ENCODE measurements at places on chromosomes 5 and 9.

- peak; percentile 49 for DNase-seq
Observed at GRCh38 chr5:131536211-131536826, 98.7 kb downstream of the RAPGEF6 start.

GRCh38 chr9:23563517-23563916 is 262.5 kb downstream of the ELAVL2 start:
- peak; percentile 62 for DNase-seq

- no peak for DNase-seq
Observed at GRCh38 chr9:6549106-6549800, 96.3 kb downstream of the GLDC start.

GRCh38 chr5:143837306-143837848 is 25.4 kb downstream of the HMHB1 start:
- DNase-seq: no peak

GRCh38 chr9:106062250-106062649 is 367.9 kb downstream of the TMEM38B start:
- no peak for DNase-seq

- no peak for DNase-seq
Observed at GRCh38 chr5:36029914-36030313, 36.8 kb downstream of the UGT3A2 start.

- DNase-seq: no peak
Observed at GRCh38 chr5:57575839-57576238, 93.2 kb upstream of the ACTBL2 start.

- DNase-seq: no peak
Observed at GRCh38 chr5:172679628-172680212, 38.7 kb downstream of the NEURL1B start.

DNA sequence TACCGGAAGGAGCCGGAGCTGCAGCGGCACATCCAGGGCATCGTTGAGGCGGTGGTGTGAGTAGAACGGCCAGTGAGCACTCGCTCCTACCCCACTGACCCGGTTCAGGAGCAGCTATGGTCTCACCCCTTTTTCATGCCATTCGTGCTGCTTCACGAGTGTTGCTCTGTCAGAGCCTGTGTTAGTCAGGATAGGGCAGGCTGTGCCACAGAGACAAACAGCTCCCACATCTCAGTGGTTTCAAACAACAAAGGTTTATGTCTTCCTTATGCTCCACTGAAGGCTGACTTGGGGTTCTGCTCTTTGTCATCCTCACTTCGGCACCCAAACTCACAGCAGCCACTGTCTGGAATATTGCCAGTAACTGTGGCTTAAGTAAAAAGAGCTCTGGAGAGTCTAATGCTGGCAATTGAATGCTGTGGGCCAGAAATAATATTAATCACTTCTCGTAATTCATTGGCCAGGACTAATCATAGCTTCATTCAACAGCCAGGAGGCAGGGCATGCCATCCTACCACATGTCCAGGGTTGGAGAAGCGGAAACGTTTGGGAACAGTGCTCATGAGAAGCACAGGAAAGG is 28.4 kb downstream of the ARHGEF37 start:
- no peak for DNase-seq

DNA sequence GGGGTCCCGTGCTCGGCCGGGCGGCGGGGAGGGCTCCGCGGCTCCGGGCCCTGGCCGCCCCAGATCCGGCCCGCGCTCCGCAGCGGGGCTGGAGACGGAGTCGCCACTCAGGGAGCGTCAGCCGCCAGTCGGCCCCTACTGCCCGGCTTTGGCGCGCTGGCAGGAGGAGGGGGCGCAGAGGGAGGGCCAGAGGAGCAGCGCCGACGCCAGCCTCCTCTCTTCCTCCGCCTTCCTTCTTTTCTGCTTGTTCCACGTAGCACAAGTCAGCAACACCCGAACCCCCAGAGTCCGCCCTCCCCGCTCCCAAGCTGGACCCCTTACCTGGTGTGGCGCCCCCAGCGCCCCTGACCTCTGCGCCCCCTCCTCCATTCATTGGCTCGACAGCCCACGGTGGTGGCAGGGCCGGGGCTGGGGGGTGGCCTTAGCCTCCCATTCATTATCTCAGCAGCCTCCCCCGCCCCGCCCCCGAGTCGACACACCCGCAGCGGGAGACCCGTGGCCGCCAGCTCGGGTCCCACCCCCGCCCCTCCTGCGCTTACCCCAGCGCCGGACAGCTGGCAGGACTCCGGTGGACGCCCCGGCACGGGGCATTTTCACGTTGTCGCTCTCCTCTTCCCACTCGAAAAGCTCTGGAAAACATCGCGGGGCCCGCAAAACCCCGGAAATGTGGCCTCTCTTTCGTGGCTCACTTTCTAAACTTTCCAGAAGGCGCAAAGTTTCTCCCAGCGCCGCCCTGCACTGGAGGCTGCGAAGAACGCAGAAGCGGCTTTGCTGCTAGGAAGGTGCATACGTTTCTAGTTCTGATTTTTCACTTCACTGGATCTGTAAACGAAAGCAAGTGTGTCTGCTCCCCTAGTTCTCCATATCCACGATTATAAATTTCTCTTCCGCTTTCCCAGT is at the start of gene LPAR1:
TSS of gene LPAR1 (minus strand) at position 140 of the 900 bp plus-strand sequence. CDS start 66,353 bp downstream, outside the sequence.
- peak; percentile 57 for DNase-seq

- peak; percentile 52 for DNase-seq
Observed at GRCh38 chr9:114504341-114505186, 709 bp downstream of the WHRN start.

GRCh38 chr9:84557751-84558150 is 111.8 kb upstream of the NTRK2 start:
- no peak for DNase-seq

DNA sequence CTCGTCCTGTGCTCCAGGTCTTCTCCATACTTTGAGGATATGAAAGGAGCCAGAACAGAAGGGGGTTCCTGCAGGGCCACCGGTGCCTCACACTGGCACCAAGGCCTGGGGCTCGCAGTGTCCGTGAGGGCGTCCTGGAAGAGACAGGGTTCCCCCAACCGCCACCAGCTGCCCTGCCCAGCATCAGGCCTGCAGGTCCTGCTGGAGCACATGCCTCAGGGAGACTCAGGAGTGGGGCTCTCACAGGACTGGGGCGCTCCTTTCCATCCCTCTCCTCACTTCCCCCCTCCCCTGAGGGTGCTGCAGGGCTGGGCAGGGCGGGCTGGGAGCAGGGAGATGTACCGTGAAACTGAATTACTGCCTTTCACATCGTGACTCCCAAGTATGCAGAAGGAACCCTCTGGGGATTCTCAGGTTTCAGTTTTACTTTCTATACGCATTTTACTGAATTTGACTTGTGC is 31.7 kb downstream of the CEP72 start:
- no peak for DNase-seq

- DNase-seq: peak; percentile 86
Observed at GRCh38 chr5:98631311-98632054, 142.0 kb upstream of the RGMB start.

DNA sequence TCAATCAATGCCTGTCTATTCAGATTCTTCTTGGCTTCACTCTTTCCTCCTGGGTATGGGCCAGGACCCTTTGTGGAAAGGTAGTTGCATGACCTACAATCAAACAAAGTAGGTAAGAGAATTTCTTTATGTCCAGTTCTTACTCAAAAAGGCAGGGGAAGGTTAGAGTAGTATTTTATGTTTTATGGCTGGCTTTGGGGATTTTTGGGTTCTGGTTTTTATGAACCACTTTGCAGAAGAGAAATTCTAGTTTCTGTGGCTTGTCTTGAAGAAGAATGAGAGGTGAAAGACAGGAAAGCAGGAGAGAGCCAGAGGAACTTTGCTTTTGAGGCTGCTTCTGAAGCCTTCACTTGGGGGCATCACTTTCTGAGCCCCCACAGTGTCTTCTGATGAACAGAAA is 14.7 kb upstream of the CRHBP start:
- no peak for DNase-seq

DNA sequence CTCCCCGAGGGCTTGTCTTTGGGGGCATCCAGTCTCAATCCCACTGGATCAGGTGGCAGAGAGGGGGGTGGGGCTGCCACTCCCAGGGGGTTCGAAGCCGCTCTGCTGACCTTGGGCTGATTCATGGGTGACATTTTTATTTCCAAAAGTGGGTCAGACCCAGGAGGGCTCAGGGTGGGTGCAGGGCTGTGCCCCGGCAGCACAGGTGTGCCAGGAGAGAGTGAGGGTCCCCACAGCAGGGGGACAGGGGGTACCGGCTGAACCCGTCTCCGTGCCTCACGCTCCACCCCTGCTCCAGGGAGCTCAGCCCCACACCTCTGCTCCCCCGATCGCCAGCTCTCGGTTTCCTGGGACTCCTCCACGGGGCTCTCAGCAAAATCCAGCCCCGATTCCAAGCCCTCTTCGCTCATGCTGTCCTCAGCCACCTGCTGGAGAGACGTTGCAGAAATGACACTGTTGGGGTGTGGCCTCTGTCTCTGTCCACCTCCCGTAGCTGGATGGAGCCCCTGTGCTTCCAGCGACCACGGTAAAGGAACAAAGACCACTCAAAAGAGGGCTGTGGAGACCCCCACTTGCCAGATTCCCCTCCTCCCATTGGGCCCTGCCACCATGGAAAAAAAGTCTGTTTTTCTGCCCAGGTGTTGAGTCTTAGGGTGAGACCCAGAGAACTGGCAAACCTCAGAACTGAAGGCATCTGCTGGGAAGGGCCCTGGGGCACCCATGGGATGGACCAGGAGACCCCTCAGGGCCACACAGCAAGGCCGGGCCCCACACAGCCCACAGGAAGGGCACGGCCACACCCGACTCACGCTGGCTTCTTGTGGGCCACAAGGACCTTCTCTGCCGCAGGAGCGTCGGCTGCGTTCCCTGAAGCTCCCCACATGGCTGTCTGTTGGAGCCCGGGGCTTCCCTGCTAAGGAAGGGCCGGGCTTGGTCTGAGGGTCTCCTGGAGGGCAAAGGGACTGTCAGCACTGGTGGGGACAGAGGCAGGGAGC is 10.6 kb upstream of the QSOX2 start:
- no peak for DNase-seq

- peak; percentile 9 for DNase-seq
Observed at GRCh38 chr9:89714321-89714720, 109.5 kb downstream of the GADD45G start.

GRCh38 chr5:160640406-160640805 is 211.6 kb downstream of the ATP10B start:
- DNase-seq: no peak

GRCh38 chr9:124046189-124046588 is 34.6 kb downstream of the LHX2 start:
- no peak for DNase-seq

DNA sequence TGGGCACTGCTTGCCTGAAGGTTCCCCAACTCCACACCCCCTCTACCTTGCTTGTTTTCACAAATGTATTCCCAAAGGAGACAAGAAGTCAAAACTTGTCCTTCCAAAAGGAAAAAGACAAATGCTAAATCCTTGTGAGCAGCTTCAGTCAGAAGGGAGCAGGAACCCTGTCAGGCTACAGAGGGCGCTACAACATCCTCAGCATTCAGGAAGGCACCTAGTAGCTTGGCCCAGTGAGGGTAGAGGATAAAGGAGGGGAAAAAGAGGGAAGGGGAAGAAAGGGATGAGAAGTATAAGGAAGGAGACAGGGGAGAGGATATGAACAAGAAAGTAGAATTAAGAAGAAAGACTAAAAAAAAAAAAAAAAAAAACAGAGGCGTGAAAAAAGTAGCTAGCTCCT is 97.5 kb downstream of the MLLT3 start:
- no peak for DNase-seq

DNA sequence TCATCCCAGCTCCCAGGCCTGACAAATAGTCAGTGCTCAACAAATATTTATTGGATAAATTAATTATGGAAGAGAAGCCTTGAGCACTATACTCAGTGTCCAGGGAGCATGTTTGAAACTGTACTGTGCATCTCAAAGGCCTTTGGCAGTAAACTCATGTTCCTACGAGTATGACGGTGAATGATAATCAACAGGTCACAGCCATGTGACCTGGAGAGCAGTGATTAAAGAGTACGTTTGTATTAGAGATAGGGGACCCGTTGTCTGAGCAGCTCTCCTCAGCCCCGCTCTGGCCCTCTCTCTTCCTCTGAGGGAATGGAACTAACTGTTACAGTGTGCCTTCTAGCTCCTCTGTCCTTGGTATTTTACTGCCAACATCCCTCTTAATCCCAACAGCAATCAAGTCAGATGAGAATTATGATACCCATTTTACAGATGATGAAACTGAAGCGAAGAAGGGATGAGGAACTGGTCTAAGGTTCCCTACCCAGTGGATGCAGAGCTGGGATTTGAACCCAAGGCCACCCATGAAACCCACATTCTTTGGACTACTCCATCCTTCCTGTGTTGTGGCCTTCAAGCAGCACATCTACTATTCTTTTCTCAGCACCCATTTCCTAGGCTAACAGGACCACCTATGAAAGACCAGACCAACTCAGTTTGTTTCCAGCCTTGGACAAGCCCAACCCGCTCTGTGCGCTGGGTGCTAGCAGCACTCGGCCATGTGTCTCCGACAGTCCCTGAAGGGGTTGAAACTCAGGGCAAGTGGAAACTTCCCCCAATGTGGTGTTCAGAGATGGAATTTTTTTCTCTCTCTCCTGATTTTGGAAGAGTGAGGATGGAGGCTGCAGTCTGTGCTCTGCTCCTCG is 34.9 kb downstream of the SPRY4 start:
- no peak for DNase-seq

DNA sequence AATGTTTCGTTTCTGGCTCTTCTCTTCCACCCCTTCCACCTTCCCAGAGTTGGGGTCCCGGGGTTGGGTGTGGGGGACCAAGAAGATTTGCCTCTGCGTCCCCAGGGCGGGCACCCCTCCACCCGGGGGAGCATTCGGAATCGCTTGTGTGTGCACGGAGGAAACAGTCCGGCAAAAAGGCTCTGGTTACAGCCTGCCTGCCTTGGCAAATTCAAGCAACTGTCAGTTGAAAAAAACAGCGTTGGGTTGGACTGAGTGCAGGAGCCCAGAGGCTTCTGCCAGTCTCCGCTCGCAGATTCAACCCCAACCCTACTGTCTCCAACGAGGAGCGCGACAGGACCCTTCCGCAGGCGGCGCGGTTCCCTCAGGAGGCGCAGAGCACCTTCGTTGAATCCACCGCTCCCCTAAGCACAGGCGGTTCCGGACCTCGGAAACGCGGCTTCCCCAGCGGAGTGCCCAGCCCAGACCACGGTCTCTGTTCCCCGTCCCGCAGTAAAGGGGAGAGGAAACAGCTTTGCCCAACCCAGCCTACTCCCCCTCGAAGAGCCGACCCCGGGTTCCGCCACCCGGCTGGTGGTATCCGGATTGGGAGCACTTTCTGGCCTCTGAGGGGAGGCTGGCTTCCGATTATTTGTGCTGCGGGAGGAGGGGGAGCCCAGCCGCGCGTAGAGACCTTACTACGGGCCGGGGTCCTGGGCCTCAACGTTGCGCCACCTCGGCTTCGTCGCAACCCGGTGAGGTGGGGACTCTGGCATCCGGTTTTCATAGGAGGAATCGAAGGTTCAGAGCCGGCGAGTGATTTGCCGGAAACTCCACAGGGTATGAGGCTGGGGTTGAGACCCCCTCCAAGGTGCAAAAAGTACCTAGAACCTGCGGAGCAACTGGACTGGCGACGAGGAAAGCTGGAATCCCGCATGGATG is 9.6 kb downstream of the LHX6 start:
- DNase-seq: no peak

GRCh38 chr5:132209901-132210545 is 17.6 kb downstream of the P4HA2 start:
- DNase-seq: no peak

Measured in kidney tubule cell (primary cell).